Breast epithelium (tissue), 4 donors: ENCODE measurements at places on chromosomes 1 and 21.

- no peak for DNase-seq
Measured at GRCh38 chr21:37566790-37567615, 200.4 kb downstream of the DYRK1A start.

DNA sequence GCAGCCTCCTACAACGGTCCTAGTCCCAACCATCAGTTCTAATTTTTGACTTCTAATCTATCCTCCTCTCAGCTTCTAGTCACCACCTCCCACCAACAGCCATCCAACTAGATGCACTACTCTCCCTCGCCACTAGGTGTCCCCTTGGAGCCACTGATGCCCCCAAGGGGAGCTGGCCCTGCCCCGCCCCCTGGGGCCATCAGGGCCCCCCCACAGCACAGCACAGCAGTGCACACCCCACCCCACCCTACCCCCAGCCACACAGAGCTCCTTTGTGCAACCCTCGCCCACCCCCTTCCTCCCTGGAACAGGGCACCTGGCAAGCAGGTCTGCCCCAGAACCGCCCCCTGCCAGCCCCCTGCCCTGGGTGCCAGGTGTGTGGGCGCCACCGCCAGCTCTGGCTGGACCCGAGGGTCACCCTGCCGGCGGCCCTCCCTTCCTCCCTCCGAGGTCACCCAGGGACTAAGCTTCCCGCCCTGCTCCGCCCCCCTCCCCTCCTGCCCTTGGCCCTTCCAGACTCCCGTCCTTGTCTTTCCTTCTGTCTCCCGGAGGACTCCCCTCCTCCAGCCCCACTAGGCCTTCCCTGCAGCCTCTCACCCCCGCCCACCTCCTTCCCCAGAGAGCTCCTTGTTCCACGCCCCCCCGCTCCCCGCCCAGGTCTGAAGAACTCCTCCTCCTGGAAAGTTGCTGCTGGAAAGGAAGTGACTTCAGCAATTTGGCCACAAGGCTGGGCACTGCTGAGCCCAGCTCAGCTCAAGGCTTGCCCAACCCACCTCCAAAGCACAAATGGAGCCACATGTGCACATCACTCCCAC is 47.0 kb downstream of the AHDC1 start:
- peak; percentile 96 for DNase-seq

DNA sequence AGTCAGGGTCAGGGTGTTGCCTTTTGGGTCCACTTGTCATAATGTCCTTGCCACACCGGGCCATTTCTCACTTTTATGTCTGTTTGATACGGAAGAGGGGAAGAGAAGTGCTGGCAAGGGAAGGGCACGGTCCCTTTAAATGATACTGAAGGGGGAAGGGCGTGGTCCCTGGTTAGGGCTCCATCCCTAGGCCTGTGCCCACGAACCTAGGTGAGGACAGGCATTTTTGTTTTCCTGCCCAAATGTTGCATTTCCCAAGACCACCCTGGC is 25.2 kb downstream of the B3GALT5 start:
- DNase-seq = no peak

DNA sequence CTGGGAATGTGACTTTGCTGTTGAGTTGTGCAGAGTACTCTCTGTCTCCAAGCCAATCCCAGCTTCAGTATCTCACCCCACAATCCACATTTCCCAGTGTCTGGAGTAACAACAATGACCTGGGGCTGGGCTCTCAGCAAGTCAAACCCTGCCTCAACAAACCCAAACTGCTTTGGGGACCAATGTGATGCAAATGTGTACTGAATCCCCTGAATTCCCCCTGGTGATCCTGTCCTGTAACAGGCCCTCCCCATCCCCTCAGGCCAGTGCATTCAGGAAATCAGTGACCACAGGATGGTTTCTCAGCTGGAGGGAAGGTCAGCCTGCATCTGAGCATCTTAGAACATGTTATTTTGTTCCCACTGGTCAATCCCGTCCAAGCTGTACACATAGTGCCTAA is 36.7 kb upstream of the HAO2 start:
- DNase-seq = no peak

DNA sequence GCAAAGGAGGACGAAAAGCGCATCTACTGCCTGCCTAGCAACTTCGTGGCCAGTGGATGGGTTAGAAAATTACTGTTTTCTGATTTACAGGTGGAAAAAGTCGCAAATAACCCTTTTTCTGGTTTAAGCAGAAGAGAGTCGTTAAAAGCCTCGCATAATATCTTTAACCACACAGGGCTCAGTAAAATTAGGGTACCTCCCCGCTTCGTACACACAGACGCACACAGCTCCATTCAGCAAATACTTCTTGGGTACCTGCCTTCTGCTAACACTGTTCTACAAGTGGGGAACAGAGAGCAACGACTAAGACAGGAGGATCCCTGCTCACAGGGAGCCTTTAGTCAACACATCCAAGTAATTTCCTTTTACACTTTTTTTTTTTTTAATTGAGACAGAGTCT is 704 bp downstream of the ALG6 start:
- no peak for DNase-seq
